Ovary (tissue), 10 donors: ENCODE measurements at places on chromosomes 6 and 20. TPM values are rescaled to one million over a fixed set of nuclear protein-coding genes. Genes with fewer than 3 reads are reported as not detected.

The CDH26 gene
- total RNA-seq = 0.18 TPM

The SYNDIG1 gene
- total RNA-seq = not detected

The BNIP5 gene
- 0.05 TPM for total RNA-seq

The TRERF1 gene
- total RNA-seq = 11.2 TPM

The PPP1R10 gene
- 106 TPM for total RNA-seq

The SLC22A16 gene
- total RNA-seq = 0.33 TPM

The HLA-DPA1 gene
- 50.1 TPM for total RNA-seq

The MATN4 gene
- not detected for total RNA-seq

The FAM83B gene
- 0.15 TPM for total RNA-seq

The TRPC4AP gene
- 41.1 TPM for total RNA-seq

The VPS16 gene
- 39.6 TPM for total RNA-seq

The SALL4 gene
- total RNA-seq = 0.36 TPM

The C6orf163 gene
- 2.4 TPM for total RNA-seq

The DACT2 gene
- total RNA-seq = 4.4 TPM

The SLC22A7 gene
- not detected for total RNA-seq

The TULP1 gene
- not detected for total RNA-seq

The CGA gene
- not detected for total RNA-seq

The CYP39A1 gene
- total RNA-seq = 10.9 TPM

The FAXC gene
- total RNA-seq = 0.83 TPM

The PBOV1 gene
- not detected for total RNA-seq

The FGD2 gene
- total RNA-seq = 13.6 TPM

The TUBB2A gene
- total RNA-seq = 9.8 TPM

The SNAP25 gene
- total RNA-seq = 14.0 TPM
